ENCODE measurements at places on chromosomes 13 and 19.
A peak's percentile ranks its signal among the peaks of the same experiment; 100 is the strongest.

DNA sequence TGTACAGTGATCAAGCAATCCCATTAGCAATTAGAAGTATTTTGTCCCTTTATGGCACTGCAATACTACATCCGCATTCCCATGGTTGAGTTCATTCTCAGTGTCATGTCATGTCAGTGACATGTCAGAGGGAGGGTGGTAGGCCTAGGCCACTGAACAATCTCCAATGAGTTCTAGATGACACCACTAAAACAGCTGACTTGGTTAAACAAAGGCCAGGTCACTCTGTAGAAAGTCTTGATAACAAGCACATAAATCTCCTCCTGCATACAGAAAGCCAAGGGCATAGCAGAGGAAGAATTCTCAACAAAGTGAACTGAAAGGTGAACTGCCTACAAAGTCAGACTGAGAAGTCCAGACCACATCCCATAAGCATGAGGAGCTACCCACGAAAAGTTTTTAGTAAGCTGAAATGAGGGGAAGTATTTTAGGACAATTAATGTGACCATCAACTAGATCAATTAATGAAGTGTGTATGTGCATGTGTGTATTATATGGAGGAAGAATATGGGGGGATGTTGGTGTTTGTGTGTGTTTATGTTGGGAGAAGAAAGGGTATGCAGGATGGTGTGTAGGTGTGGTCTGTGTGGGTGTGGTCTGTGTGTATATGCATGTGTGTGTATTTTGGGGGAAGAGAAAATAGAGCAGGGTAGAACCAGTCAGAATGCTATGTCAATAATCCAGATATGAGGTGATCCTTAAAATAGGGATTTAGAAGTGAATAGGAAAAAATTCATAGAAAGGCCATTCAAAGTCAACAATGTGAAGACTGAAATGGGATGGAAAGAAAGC, 67.7 kb downstream of the TBC1D4 start:
- no peak overlapping the region for H3K4me3 ChIP-seq
- H3K27ac ChIP-seq, result no peak overlapping the region
- no peaks in the 10 kb centered on the region for H3K27me3 ChIP-seq
- peaks cover 40% of the 10 kb centered on the region for H3K4me1 ChIP-seq
- no peaks in the 10 kb centered on the region for H3K36me3 ChIP-seq

GRCh38 chr19:47142779-47143178, 12.1 kb downstream of the SAE1 start:
- peaks cover 12% of the 10 kb centered on the region for H3K36me3 ChIP-seq
- no peaks in the 10 kb centered on the region for H3K27me3 ChIP-seq
- DNase-seq, result no peak
- peak overlapping the region; percentile 69 for H3K27ac ChIP-seq
- H3K4me3 ChIP-seq, result no peak overlapping the region

GRCh38 chr13:30019648-30020626, 169.5 kb upstream of the UBL3 start:
- peaks cover under 1% of the 10 kb centered on the region for H3K4me1 ChIP-seq
- H3K27me3 ChIP-seq, result no peaks in the 10 kb centered on the region

DNA sequence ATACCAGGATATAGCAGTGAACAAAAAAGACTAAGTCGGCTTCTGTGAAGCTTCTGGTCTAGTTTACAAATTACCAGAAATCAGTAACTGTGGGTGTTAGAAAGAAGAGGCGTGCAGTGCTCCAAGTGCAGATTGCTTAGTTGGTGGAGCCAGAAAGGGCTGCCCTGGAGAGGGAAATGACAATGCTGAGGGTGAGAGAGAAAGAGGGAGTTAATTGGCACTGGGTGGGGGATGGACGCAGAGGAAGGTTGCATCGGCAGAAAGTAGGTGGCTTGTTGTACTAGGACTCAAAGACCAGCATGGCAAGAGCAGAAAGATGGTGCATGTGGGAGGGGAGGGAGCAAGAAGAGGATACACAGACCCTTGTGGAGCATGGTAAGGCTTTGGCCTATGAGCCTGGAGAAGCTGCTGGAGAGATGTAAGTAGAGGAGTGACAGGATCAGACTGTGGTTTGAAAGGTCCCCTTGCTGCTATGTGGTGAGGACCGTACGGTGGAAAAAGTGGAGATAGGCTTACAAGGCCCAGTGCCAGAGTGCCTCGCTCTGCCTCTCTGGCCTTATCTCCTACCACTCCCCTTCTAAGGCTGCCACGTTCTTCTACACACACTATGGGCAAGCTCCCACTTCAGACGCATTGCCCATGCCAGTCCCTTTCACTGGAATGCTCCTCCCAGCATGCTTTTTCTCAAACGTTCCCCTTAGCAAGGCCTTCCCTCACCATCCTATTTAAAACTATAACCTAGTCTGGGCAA, 13.5 kb downstream of the SMG9 start:
- no peaks in the 10 kb centered on the region for H3K4me1 ChIP-seq
- H3K27me3 ChIP-seq, result no peaks in the 10 kb centered on the region
- H3K27ac ChIP-seq, result no peak overlapping the region
- no peak overlapping the region for H3K4me3 ChIP-seq
- no peak for DNase-seq

DNA sequence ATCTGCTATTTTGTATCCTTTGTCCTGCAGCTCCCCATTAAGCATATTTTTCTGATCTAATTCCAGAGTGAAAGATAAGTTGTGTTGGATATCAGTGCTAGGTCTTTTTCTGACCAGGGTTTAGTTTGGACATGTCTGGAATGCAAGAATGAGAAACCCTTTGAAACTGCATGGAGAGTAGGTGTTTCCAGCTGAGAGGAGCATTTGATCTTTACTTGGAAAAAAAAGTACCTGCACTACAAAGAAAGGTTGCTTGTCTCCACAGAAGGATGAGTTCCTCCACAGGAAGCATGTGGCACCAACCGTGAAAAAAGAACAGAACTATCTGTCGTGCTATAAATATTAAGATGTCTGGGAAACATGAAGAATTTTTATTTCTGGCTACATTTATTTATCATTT, 36.6 kb upstream of the MED4 start:
- no peak for DNase-seq
- no peak overlapping the region for H3K4me3 ChIP-seq
- H3K36me3 ChIP-seq, result no peaks in the 10 kb centered on the region

DNA sequence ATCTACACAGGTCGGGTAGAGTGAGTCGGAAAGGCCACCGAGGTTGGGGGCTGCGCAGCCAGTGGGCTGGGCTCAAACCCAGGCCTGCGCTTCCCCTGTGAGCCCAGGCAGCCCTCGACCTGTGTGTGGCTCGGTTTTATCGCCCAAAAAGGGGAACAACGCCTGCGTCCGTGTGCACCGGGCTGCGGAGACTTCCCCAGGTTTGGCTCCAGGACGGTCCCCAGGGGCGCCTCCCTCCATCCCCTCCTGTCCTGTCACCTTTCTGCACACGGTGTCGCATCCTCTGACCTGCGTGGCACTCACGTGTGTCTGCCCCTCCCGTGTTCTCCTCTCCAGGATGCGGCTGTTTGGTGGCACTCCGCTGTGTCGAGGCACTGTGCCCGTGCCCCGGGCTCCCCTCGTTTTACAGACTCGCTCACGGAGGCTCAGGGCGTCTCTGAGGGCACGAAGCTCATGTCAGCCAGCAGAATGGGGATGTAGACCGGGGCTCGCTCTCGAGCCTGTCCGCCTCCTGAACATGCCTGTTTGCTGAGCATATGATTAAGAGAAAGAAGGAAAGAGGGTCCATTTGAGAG, 25.9 kb downstream of the MCF2L start:
- H3K4me1 ChIP-seq, result peaks cover 8% of the 10 kb centered on the region
- no peak for DNase-seq
- H3K27me3 ChIP-seq, result no peaks in the 10 kb centered on the region
- no peak overlapping the region for H3K4me3 ChIP-seq
- no peaks in the 10 kb centered on the region for H3K36me3 ChIP-seq

- H3K4me1 ChIP-seq, result no peaks in the 10 kb centered on the region
- DNase-seq, result no peak
- no peak overlapping the region for H3K4me3 ChIP-seq
- H3K36me3 ChIP-seq, result peaks cover 39% of the 10 kb centered on the region
- no peak overlapping the region for H3K27ac ChIP-seq
Observed at GRCh38 chr19:45051929-45052579, 13.2 kb downstream of the CLASRP start.

DNA sequence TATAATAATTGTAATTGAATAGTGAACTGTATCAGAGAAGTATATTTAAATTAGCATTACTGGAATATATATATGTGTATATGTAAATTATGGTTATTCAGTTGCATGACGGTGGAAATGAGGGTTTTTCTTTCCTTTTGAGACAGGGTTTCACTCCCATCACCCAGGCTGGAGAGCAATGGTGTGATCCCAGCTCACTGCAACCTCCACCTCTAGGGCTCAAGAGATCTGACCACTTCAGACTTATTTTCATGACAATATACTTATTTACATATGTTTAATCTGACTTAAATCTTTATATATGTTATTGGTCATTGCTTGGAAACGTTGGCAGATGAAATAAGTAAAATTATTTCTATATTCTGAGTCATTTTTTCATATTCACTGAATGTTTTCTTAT, 744.4 kb upstream of the PRR20A start:
- no peak for DNase-seq
- H3K27me3 ChIP-seq, result no peaks in the 10 kb centered on the region
- H3K4me1 ChIP-seq, result no peaks in the 10 kb centered on the region
- H3K27ac ChIP-seq, result no peak overlapping the region
- no peak overlapping the region for H3K4me3 ChIP-seq

DNA sequence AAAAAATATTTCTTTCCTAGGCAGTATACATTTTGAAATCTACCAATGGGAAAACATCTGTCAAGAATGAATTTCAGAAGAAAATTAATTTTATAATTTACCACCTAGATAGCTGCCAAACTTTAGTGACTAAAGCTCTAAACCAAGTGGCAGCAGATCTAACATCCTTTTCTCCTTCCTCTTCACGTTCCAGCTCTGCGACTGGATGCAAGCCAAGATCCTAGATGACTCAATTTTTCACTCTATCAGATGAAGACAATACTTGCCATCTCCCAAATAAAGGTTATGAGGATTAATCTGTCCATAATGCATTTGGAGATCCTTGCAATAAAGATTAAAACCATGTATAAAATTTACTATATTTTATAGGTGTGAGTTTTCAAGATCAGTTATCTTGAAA, 66.7 kb upstream of the MIR17HG start:
- no peak for DNase-seq
- H3K4me1 ChIP-seq, result no peaks in the 10 kb centered on the region
- no peak overlapping the region for H3K27ac ChIP-seq

- H3K4me3 ChIP-seq, result no peak overlapping the region
- no peaks in the 10 kb centered on the region for H3K4me1 ChIP-seq
- H3K27me3 ChIP-seq, result no peaks in the 10 kb centered on the region
- no peaks in the 10 kb centered on the region for H3K36me3 ChIP-seq
- no peak overlapping the region for H3K27ac ChIP-seq
Observed at GRCh38 chr13:60627071-60627686, 230.2 kb downstream of the TDRD3 start.

- no peak for DNase-seq
- peaks cover 18% of the 10 kb centered on the region for H3K4me1 ChIP-seq
- H3K27me3 ChIP-seq, result no peaks in the 10 kb centered on the region
- H3K36me3 ChIP-seq, result no peaks in the 10 kb centered on the region
- no peak overlapping the region for H3K4me3 ChIP-seq
- peak overlapping the region; percentile 35 for H3K27ac ChIP-seq
Observed at GRCh38 chr13:106499113-106499512, 36.3 kb downstream of the EFNB2 start.

- H3K4me1 ChIP-seq, result peaks cover 31% of the 10 kb centered on the region
- DNase-seq, result no peak
- H3K27me3 ChIP-seq, result no peaks in the 10 kb centered on the region
- no peak overlapping the region for H3K4me3 ChIP-seq
Observed at GRCh38 chr19:34320277-34320676, 44.7 kb upstream of the GPI start.

GRCh38 chr13:103009051-103009840, 57.0 kb downstream of the SLC10A2 start:
- H3K36me3 ChIP-seq, result no peaks in the 10 kb centered on the region
- no peak overlapping the region for H3K27ac ChIP-seq
- DNase-seq, result no peak
- H3K27me3 ChIP-seq, result no peaks in the 10 kb centered on the region
- H3K4me1 ChIP-seq, result no peaks in the 10 kb centered on the region

DNA sequence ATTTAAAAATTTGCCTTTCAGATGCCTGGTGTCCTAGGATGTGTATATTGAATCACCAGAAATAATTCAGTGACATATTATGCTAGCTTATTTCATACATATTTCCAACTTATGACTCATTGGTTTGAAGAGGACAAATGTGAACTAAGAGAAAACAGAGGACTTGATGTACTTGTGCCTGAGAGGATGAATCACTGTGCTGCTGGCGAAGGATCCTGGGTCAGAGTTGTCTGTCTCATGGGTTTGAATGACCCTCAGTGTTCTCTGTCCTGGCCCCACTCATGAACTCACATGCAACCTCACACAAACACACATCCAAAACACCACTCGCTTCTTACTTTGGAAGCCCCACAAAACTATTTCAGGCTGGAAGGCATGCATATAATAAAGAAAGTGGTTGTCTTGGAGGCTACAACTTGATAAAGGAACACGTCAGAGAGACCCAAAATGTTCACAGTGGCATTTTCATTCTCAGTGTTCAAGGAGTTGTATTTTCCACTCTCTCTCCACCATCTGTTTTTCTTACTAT, 129.0 kb upstream of the SPRY2 start:
- peak; percentile 38 for DNase-seq
- H3K27me3 ChIP-seq, result no peaks in the 10 kb centered on the region
- H3K27ac ChIP-seq, result peak overlapping the region; percentile 68
- peaks cover 9% of the 10 kb centered on the region for H3K4me1 ChIP-seq

GRCh38 chr13:60090574-60090973, 73.2 kb downstream of the DIAPH3 start:
- DNase-seq, result no peak
- no peaks in the 10 kb centered on the region for H3K27me3 ChIP-seq
- no peaks in the 10 kb centered on the region for H3K36me3 ChIP-seq
- no peak overlapping the region for H3K27ac ChIP-seq

GRCh38 chr13:20350819-20351218, 118.7 kb upstream of the GJB6 start:
- no peak for DNase-seq
- H3K4me1 ChIP-seq, result no peaks in the 10 kb centered on the region
- no peaks in the 10 kb centered on the region for H3K36me3 ChIP-seq
- H3K27me3 ChIP-seq, result no peaks in the 10 kb centered on the region
- no peak overlapping the region for H3K27ac ChIP-seq

DNA sequence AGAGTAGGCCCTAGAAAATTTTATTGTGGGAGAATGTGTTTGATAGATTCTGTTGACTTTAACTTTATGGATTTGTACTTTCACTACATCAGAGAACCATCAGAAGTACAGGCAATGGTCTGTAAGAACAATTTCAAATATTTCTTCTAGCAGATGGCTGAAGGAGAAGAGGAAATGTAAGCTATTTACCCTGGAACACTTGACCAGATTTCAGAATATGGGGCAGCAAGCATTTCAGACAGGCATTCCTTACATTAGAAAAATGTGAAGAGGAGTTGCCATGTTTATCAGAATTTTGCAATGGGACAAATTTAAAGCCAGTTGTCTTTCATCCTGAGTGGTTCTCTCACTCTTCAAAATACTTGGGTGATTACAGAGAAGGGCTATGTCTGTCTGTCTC, 7.5 kb downstream of the FRY start:
- H3K36me3 ChIP-seq, result no peaks in the 10 kb centered on the region
- no peaks in the 10 kb centered on the region for H3K27me3 ChIP-seq
- DNase-seq, result no peak
